Kidney epithelial cell (primary cell): ENCODE measurements at places on chromosomes 16 and 17. TPM values are rescaled to one million over a fixed set of nuclear protein-coding genes. Genes with fewer than 3 reads are reported as not detected.

Gene ENPP7
- total RNA-seq, result not detected in 2 replicates

Gene TRIM16
- total RNA-seq, result 69.1 TPM in 2 replicates

Gene SETD1A
- 7.2 TPM in 2 replicates for total RNA-seq

Gene TMEM92
- 1.5 and 1.7 TPM in 2 replicates for total RNA-seq

Gene KIF18B
- total RNA-seq, result 1.4 and 2.8 TPM in 2 replicates

Gene SRCIN1
- total RNA-seq, result 0.27 and 0.84 TPM in 2 replicates

Gene DNAH17
- 0.25 and 1.8 TPM in 2 replicates for total RNA-seq

Gene LGALS9B
- total RNA-seq, result not detected in 2 replicates

Gene ZFPM1
- total RNA-seq, result 3.7 and 6.2 TPM in 2 replicates

Gene STX1B
- total RNA-seq, result 0.07 and 0.29 TPM in 2 replicates

Gene ALKBH5
- 103 and 105 TPM in 2 replicates for total RNA-seq

Gene CHST6
- total RNA-seq, result 1.6 and 2.4 TPM in 2 replicates

Gene MYOCD
- total RNA-seq, result 0.27 and 2.1 TPM in 2 replicates

Gene PIEZO1
- total RNA-seq, result 309 and 349 TPM in 2 replicates

GRCh38 chr16:48537275-48537674 is 72.7 kb downstream of the N4BP1 start:
- no peak for DNase-seq

- DNase-seq, result no peak
These were observed 2.3 kb upstream of the CCL3 start for GRCh38 chr17:36092230-36092629.

- DNase-seq, result no peak
These were observed 70.2 kb downstream of the IRF8 start for GRCh38 chr16:85969159-85969558.

- no peak for DNase-seq
These were observed 23.2 kb upstream of the NACA2 start for GRCh38 chr17:61614219-61614618.

GRCh38 chr17:56913353-56913866 is 439 bp downstream of the TRIM25 start:
- no peak for DNase-seq

DNA sequence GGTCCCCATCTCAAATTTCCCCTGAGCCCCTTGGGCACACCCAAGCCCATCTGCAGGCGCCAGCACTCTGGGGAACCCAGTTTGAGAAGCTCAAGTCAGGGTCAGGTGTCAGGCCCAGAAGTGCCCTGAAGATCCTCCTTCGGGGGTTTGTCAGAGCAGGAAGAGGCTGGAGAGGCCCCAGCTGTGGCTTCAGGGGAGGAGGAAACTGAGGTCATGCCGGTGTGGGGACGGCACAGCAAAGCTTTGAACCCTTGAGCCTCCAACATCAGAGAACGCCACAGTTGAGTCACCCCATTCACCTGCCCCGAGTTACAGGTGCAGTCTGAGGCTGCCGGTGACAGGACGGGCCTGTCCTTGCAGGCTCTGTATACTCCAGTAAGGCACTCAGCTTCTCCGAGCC is 140.2 kb upstream of the CIBAR2 start:
- DNase-seq, result no peak

- DNase-seq, result no peak
These were observed 83.6 kb downstream of the IRF8 start for GRCh38 chr16:85982563-85982939.

- peak; percentile 89 for DNase-seq
These were observed 14.5 kb upstream of the GPRC5C start for GRCh38 chr17:74417178-74418045.

GRCh38 chr17:53353919-53354351 is 468.8 kb upstream of the KIF2B start:
- DNase-seq, result no peak

- no peak for DNase-seq
These were observed 4.9 kb upstream of the RASD1 start for GRCh38 chr17:17500999-17501605.

- no peak for DNase-seq
These were observed 908 bp downstream of the CALB2 start for GRCh38 chr16:71359431-71359830.

- no peak for DNase-seq
These were observed 16.6 kb upstream of the TNS4 start for GRCh38 chr17:40517981-40518380.

DNA sequence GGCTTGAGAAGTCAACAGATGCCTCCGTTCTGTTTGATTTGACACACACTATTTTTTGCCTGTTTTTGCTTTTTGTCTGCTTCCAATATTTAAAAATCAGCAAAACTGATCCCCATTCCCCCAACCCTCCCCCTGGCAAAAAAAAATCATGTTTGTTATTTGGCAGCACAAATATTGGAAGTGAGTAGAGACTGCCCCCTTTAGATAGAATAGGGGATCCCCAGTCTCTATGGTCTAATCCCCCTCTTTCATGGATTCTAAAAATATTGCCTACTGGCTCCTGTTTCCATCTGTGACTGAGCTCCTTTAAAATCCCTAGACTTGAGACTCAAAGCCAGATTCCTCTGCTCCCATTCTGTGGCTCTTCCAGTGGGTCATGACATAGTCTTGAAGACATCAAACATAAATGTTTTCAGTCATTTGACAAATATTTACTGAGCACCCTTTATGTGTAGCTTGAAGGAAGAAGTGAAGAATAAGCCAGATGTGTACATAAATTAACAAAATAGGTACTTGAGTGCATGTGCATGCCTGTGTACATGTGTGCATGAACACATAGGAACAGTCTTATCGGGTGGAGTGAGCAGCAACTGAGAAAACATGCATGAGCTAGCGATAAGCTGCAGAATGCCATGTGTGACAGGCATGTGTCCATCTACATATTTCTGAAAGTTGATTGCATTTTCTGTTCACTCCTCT is 101.2 kb downstream of the SALL1 start:
- no peak for DNase-seq

DNA sequence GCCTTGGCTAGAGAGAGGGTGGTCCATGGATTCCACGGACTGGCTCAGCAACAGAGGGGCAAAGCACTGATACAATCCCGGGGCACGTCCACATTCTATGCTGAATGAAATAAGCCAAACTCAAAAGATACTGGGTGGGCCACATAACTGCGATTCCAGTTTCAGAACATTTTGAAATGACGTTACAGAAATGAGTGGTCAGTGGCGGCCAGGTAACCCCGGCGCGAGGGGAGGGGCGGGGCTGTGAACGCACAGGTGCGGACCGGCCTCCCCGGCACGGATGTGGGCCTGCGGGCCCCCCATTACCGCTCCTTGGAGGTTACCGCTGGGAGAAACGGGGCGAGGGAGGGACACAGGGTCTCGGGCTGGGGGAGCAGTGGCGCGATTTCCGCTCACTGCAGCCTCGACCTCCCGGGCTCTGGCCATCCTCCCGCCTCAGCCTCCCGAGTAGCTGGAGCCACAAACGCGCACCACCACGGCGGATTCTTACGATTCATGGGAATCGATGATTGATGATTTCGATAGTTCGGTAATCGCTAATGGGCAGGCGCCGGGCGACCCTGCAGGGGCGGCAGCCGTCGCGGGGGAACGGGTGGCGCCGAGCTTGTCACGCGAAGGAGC is 559 bp downstream of the MVD start:
- no peak for DNase-seq

DNA sequence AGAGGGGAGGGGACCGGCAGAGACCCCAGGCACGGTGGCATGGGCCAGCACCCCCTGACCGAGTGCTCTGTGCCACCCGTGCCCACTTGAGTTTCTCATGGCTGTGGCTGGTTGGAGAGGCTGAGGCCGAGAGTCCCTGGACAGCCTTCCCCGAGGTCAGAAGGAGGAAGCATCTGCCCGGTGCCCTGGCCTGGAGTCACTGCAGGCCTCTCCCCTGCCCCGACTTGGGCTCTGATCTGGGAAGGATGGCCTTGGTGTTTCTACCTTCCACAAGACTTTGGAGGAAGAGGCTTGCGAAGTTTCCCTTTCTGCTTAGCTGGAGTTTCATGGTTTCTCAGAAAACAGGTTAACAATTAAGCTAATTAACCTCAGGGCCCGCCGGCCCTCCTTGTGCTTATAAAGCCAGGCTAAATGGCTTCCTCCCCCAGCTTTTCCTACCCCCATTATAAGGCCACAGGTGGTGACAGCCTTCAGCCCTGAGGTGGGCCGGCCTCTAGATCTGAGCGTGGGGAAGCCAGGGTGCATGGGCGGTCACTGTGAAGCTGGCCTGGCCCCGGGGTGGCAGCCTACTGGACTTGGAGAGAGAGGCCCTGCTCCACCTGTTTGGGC is 17.3 kb downstream of the LLGL2 start:
- no peak for DNase-seq

DNA sequence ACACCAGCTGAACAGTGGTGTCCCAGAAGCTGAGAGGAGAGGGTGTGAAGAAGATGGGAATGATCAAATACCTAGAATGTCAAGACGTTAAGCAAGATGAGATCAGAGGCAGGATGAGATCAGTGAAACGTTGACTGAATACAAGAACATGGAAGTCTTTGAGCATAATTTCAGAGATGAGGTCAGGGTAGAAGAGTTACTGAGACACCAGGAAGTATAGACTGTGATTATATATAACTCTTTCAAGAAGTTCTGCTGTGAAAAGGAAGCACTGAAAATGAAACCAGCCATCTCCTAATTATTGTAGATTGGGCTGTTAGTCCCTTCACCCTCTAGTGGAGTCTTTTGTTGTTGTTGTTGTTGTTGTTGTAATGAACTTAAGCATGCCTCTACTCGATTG is 9.1 kb downstream of the SHCBP1 start:
- no peak for DNase-seq

DNA sequence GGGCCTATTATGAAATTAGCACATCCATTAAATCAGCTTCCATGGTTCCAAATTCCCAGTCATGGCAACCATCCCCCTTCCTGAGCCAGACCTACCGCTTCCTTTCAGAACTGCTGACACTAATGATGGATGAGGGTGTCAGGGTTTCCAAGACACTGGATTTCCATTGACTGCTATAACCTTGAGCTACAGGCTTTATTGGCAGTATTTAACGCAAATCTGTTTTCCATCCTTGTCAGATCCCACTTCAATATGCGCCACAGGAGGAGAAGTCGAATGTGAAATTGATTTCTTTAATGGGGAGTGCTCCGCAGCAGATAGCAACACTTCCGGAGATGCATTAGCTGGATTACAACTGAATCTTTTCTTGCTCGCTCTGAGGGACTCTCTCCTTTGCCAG is 197.1 kb downstream of the HS3ST4 start:
- no peak for DNase-seq

GRCh38 chr16:2205104-2205966 is at the start of gene MLST8:
TSS of gene MLST8 (plus strand) at chr16:2205454. CDS start at chr16:2206086, 632 bp downstream.
- no peak for DNase-seq

- no peak for DNase-seq
These were observed 29.3 kb upstream of the KDM8 start for GRCh38 chr16:27174007-27174406.

GRCh38 chr16:21301895-21302291 is 23.8 kb upstream of the CRYM start:
- no peak for DNase-seq

DNA sequence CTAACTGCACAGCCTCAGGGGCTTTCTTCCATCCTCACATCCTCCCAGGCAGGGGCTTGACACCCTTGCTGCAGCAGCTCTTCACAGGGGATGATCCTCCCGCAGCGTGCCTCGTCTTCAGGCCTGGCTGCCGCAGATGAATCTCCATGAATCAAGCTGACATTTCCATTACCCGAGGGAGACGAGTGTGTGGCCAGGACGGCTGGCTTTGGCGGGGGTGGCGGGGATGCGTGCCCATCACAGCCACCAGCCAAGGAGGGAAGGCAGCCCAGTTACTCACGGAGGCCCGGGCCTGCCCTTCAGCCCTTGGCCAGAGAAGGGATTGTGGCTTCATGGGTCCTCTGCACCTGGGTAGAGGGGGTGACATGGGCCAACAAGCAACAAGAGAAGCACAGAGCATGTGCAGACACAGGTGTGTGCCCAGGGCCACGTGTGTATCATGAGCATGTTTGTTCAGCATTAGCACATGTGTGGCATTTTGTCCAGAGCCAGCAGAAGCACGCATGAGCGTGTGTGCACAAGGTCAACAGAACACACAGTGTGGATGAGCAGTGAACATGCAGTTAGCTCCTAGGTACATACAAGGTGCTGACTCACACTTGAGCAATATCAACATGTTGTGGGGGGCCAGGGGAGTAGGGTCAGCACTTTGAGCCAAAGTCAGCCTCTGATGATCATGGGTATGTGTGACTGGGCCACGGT is 236.4 kb downstream of the KATNIP start:
- DNase-seq, result no peak

DNA sequence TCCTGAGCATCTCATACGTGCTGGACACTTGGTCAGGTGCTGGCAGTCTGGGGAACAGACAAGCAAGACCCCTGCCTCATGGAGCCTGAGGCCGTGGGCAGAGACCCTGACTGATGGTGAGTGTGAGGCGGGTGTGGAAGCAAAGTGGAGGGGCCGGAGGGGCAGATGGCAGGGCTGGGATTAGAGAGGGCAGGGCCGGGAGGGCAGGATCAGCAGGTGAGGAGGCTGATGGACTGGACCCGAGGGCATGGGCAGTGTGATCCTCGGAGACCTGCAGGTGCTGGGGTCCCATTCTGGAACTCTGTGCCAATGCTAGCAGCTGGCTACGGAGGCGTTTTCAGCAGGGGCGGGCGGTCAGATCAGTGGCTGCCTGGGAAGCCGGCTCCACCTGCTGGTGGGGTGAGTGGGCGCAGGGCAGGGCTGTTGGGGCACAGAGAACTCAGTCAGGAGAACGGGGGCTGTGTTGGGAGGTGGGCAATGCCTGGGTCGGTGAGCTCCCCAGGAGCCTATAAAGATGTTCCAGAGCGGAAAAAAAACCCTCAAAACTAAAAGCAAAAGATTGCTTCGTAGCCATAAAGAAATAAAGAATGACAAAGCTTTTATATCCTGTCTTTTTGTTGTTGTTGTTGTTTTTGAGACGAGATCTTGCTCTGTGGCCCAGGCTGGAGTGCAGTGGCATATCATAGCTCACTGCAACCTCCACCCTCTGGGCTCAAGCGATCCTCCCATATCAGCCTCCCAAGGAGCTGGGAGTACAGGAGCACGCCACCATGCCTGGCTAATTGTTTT is 8.9 kb upstream of the C16orf74 start:
- DNase-seq, result no peak

GRCh38 chr17:38893607-38894006 is 23.7 kb downstream of the LASP1 start:
- DNase-seq, result no peak

GRCh38 chr16:1163567-1164055 is 10.7 kb downstream of the CACNA1H start:
- DNase-seq, result no peak

GRCh38 chr17:17749921-17750320 is 68.7 kb downstream of the RAI1 start:
- DNase-seq, result no peak

GRCh38 chr17:66533572-66533971 is 231.2 kb downstream of the PRKCA start:
- DNase-seq, result no peak
